T-helper 9 cell (primary cell): ENCODE measurements at places on chromosomes 12 and 14.

DNA sequence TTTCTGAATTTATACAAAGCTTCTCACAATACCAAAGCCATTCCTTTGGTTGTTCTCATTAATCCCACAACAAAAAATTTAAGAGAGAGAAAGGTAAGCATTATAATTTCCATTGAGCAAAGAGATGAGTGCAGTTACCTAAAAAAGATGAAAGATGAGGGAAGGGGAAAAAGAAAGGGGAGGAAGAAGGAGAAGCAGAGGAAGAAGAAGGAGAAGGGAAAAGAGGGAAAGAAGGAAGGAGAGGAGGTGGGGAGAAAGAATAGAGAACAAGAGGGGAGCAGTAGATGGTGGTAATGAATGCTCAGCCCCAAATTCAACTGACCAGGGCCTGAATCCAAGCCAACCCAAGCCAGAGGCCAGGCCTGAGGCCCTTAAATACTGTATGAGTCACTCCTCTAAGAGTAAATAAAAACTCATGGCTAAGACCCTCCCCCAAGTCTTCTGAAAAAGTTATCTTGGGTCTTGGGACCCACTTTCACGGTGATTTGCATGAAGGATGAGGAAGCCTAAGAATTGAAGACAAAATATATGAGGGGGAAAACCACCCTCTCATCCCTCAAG, 144.6 kb downstream of the ITPR2 start:
- DNase-seq = no peak

DNA sequence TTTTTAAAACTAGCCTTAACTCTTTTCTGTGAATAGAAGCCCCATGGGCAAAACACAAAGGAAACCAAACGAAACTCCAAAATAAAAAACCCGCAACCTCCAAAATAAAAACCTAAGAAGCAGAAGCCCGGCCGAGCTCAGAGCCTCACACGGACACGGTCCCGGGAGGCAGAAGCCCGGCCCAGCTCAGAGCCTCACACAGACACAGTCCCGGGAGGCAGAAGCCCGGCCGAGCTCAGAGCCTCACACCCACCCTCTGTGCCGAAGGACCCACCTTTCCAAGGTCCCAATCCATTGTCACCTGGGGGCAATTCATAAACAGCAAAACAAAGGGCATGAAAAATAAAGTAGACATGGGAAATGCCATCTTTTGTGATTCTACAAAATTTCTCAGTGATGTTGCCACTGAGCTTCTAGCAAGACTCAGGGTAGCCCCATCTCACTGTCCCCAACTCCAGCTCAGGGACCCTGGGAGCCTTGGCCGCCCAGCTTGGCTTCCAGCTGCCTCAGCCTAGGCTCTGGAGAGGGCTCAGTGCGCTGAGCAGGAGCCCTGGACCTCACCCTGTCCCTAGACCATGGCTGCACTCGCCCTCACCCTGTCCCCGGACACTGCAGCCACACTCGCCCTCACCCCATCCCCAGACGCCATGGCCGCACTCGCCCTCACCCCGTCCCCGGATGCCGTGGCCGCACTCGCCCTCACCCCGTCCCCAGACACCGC, 82.2 kb downstream of the GALNT9 start:
- DNase-seq = no peak

DNA sequence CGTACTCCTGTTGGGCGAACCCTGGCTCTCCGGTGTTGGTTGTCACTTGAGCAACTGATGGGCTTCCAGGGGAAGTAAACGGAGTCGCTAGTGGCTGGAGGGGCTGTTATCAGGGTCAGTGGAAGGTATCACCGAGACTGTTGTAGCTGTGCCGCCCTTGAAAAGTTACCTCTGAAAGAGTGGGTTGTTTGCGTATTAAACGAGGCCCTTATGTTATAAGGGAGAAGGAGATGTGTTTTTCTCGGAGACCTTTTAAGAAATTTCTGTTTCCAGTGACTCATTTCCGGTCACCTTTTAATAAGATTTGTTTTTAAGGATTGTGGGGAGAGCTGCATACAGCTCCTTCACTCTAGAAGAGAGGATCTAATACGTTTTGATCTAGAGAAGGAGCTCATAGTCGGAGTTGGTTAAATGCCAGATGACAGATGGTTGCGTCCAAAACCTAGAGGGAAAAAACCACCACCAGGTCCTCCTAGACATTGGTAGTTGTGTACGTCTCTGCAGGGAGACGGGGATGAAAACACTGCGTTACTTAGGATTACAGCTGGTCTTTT, 750 bp upstream of the DBX2 start:
- no peak for DNase-seq

GRCh38 chr12:75439930-75440329, 40.6 kb upstream of the GLIPR1 start:
- no peak for DNase-seq

DNA sequence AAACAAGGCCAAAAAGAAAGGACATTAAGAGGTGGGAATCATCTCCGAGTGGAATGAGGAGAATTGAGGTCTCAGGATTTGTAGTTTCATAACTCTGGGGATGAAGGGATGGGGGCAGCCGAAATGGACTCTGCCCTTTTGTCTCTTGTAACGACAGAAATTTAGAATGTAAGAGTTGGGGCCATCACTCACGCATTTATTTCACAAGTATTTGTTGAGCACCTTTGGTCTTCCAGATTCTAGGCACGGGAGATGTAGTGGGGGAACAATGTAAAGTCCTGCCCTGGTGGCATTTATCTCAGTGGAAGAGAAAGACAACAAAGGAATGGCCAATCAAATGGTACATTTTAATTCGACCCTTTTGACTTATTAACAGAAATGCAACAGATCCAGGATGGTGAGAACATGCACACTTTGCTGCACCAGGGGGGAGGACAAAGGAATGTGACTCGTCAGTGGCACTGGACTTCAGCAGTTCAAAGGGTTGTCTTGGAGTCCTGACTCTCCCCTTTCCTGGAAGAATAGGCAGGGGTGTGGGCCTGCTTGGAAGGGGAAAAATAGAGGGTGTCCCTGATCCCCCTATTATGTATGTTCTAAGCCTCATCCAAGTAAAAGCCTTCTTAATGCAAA, 102.0 kb downstream of the TMEM30B start:
- DNase-seq = no peak

DNA sequence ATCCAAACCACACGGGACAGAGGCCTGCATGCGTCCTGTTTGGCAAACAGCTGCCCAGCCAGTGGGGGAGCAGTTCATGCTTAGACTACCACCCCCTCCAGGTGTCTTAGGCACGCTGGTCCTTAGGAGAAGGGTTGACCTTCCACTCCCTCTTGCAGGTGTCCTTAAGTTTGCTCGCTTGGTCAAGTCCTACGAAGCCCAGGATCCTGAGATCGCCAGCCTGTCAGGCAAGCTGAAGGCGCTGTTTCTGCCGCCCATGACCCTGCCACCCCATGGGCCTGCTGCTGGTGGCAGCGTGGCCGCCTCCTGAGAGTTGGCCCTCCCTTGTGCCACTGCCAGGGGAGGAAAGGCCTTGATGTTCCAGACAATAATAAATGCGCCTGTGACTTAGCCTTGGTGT, 1.8 kb downstream of the C12orf57 start:
- no peak for DNase-seq

DNA sequence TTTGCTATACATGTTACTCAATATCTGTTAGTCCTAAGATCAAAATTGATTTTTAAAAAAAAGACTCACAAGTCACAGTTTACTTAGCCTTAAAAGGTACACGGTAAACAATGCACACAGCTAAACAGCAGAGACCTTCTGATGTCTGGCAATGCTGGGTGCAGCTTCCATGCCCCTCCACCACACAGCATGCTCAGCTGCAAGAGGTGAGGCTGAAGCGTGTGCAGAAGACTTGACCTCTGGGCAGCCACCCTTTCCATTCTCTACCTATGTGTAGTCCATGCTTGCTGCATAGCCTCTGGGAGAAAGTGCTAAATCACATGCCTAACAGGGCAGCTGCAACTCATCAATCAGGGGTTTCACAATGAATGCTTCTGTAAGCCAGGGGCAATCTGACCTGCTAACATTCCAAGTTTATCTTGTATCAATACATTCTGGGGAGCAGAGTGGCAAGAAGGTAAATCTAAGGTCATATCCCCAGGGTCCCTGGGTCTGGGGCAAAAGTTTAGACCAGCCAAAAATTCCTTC, 44.5 kb upstream of the AMN1 start:
- no peak for DNase-seq

DNA sequence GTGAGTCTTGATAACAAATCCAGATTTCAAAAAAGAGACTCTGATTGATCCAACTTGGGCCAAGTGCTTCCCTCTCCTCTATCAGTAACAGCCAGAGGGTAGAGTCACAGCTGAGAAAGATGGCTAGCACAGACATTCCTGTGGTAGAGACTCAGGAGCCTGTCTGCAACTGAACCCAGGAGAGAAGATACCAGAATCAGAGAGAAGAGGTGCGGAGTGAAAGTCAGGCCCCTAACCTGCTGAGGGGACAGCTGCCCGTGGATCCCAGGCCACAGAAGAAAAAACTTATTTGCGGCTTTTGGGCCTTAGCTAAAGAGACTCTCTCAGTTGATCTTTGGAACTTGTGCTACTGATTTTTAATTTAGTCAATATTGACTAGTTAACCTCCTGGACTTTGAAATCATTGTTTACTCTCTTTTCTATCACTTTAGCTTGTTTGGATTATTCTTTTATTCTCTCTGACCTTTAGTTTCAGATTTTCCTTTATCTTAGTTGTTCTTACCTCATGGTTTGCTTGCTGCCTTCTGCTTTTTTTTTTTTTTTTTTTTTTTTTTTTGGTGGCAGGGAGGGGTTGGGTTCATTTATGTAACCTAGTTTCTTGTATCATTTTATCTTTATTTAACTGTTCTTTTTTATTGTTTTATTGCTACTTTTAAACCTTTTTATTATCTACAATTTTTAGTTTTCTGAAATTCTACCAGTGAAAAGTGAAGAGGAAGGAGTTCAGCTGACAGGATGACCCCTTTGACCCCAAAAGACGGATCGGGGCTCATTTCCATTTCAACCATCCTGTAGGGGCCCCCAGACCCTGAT, 154.9 kb upstream of the KRR1 start:
- DNase-seq = no peak

- no peak for DNase-seq
Observed at GRCh38 chr14:89015016-89015415, 190.6 kb downstream of the TTC8 start.

- no peak for DNase-seq
Observed at GRCh38 chr14:20698934-20699333, 10.4 kb downstream of the ANG start.

- DNase-seq = no peak
Observed at GRCh38 chr12:78038986-78039385, 208.3 kb downstream of the NAV3 start.

DNA sequence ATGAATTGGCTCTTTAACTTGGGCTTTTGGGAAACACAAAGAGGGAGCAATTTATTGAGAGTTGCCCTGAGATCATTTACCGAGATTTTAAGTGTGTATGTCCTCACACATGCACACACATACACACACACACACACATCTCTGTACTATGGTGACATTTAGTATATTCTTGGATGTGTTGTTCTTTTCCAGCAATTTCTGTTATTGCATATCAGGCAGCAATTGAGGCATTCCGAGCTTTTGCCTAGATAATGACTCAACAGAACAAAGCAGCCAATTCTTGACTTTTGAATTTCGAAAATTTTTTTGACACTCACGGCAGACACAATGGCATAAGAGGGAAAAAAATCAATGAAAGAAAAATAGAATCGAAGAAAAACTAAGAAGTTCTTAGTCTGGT, 248.5 kb downstream of the DUSP6 start:
- no peak for DNase-seq
